NCI-H526 treated with DMSO at 0.1 percent for 48 hours (cell line): ENCODE measurements at places on chromosomes 5 and 9.

DNA sequence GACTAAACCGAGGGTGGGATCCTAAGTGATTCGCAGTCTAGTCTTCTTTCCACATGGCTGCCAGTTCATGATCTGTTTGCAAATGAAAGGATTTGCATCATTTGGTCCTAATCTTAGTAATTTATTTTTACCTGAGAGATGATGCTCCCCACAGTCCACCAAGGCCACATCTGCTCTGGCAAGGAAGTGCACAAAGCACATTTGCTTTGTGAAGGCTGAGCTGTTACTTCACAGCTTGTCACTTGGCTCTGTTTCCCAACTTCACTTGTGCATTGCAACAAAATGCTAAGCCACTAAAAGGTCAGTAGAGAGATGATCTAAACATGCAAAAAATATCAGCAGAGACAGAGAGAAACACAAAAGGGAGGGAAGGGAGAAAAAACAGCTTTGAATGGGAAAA is 128.5 kb upstream of the VLDLR start:
- DNase-seq = peak; percentile 87

GRCh38 chr5:138233280-138233679 is 20.2 kb upstream of the CDC23 start:
- no peak for DNase-seq

DNA sequence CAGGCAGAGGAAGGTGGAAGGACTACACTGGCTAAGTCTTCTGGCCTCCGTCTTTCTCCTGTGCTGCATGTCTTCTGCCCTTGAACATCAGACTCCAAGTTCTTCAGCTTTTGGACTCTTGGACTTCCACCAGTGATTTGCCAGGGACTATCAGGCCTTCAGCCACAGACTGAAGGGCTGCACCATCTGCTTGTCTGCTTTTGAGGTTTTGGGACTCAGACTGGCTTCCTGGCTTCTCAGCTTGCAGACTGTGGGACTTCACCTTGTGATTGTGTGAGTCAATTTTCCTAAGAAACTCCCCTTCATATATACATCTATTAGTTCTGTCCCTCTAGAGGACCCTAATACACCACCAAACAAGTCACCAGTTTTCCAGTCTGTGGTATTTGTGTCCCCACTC is 9.7 kb upstream of the ANKDD1B start:
- DNase-seq = no peak

- no peak for DNase-seq
Measured at GRCh38 chr9:108793573-108793972, 62.2 kb downstream of the ACTL7B start.

DNA sequence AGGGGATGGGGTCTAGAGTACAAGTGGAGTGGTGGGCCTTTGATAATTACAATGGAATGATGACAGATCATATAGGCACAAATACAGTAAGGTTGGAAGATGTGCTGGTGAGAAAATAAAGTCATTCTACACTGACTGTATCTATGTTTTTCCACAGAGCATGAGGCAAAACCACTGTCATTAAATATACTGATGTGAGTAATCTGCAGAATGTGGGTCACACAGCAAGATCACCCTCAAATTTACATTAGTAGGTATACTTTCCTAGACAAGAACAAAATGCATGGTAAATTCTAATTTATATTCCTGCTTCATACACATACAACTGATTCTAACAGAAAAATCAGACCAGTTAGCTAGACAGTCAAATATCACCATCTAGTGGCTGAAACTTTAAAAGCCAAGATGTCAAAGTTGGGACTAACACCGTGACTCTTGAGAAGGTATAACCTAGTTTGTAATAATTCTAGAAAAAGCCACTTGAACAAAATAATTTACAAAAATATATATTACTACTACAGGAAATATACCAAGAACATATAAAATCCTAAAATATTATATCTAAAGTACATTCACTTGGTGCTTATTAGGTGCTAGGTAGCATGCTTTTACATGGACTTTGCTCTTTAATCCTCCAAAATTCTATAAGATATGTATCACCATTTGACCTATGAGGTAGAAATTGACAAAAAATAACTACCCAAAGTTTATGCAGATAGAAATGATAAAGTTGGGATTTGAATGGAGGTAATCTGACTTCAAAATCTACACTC is 19.5 kb downstream of the TTC33 start:
- peak; percentile 43 for DNase-seq

DNA sequence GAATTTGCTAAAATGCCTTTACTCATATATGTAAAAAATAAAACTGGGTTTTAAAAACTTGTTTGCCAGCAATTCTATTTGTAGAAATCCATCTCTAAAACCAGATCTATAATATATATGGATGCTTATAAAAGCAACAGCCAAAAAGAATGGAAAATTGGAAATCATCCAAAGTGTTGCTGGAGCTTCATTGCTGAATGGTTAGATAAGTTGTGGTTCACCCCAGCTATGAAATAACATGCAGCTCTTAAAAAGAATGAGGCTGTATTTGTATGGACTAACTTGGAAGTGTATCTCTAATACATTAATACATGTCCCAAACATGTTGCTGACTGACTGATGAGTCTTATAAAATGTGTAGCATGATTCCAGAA is 76.2 kb downstream of the STK10 start:
- no peak for DNase-seq

DNA sequence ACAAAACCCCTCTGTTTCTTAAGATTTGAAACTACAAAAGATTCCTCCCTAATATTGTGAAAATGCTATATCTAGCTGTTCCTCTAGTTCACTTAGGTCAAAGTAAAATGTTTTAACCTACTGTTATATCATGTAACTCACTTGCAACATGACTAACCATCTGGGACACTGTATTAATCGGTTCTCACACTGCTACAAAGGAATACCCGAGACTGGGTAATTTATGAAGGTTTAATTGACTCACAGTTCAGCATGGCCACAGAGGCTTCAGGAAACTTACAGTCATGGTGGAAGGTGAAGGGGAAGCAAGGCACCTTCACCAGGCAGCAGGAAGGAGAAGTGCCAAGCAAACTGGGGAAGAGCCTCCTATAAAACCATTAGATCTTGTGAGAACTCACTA is 34.7 kb downstream of the DIMT1 start:
- DNase-seq = no peak

DNA sequence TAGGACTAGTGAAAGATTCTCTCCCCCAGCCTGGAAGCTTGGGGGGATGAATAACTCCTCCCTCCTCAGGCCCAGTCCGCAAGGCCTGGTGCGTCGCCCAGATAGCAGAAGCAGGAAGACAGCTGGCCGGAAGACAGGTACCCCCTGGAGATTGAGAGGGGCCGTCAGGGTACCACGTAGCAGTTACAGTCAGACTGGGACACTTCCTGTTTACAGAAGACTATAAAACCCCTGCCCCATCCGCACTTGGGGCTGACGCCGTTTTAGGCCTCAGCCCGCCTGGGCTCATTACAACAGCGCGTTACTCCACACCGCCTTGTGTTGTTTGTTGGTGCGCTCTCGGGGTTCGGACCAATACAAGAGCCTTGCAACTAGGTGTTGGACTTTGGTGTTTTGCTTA is 15.4 kb downstream of the SEMA6A start:
- DNase-seq = no peak

DNA sequence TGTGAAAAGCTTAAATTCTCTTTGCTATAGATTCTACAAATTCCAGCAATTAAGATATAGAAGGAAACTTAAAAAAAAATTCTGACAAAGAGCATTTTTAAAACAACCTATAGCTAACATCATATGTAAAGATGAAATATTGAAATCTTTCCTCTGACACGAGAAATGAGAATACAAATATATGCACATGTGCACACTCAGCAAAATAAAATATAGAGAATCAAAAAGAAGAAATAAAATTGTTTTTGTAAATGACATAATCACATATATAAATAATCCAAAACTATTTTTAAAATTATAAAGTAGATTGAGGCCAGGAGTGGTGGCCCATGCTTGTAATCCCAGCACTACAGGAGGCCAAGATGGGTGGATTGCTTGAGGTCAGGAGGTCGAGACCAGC is 265.1 kb downstream of the IRX2 start:
- DNase-seq = no peak

GRCh38 chr5:76709762-76710161 is 6.2 kb upstream of the F2R start:
- DNase-seq = no peak

- no peak for DNase-seq
Measured at GRCh38 chr5:177540438-177540837, 13.9 kb downstream of the FAM193B start.

DNA sequence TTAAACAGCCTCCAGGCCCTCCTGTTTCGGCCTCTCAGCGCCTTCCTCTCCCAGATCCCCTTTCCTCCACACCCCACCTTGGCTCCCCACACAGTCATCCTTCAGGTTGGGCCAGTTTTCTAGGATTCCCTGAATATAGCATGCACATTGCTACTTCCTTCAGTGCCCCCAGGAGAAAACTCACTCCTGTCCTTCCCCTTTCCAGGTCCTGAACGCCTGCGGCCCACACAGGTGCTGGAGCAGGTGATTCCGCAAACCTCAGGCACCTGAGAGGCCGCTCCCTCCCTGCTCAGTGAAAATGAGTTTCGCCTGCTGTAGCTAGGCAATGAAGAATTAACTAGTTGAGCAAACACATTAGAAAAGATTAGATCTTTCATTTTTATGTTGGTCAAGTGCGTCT is 185.0 kb downstream of the MED10 start:
- DNase-seq = peak; percentile 75

- no peak for DNase-seq
Measured at GRCh38 chr9:131731237-131731636, 8.6 kb downstream of the RAPGEF1 start.

DNA sequence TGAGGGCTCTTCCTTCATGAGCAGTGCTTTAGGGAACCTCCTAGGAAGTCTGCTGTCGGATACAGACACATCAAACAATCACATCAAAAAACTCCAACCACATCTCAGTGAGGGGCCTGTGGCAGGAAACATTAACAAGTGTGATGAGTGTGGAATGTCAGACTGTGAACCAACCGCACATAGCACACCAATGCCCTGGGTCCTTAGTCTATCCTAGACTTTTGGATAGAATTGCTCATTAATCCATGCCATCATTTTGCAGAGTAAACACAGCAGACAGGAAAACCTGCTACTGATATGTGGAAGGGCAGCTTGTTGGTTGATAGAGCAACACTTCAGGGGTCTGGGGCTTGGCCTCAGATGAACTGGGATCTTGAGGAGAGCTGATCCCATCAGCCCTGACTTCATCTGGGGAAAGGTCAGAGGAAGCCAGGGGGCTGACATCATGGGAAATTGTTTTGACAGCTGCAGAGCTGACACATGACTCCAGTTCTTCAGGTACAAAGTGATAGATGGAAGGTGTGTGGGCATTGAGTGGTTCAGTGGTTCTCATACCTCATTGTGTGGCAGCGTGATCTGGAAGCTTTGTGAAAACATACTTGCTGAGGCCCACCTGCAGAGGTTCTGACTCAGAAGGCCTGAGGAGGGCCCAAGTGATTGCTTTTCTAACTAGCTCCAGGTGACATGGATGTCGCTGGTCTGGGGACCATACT is 193.3 kb downstream of the DIRAS2 start:
- no peak for DNase-seq

DNA sequence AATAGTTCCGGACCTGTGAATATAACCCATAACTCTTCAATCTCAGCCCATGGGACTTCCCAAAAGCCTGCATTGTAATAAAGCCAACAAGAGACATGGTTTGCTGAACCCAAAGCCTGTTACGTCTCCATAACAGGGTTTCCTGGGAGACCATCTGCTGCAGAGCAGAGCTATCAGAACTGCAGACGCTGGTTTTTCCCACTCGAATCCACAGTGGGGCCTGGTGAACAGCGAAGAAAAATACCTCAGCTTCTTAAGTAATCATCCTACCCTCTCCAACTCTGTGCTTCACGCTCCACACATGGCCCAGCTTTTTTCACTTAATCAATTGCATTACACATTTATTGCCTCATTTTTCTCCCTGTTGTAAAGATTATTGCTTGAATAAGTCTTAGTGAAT is 409.5 kb upstream of the GRIA1 start:
- DNase-seq = no peak

GRCh38 chr5:118126159-118126558 is 862.2 kb downstream of the DTWD2 start:
- no peak for DNase-seq

DNA sequence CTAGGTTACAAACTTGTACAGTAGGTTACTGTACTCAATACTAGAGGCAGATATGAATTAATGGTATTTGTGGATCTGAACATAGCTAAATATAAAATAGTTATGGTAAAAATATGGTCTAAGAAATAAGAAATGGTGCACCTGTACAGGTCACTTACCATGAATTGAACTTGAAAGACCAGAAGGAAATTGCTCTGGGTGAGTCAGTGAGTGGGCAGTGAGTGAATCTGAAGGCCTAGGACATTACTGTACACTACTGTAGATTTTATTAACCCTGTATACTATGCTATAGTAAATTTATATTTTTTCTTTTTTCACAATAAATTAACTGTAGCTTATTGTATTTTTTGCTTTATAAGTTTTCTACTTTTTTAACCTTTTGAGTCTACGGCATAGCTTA is 1020.4 kb downstream of the CDH18 start:
- no peak for DNase-seq

DNA sequence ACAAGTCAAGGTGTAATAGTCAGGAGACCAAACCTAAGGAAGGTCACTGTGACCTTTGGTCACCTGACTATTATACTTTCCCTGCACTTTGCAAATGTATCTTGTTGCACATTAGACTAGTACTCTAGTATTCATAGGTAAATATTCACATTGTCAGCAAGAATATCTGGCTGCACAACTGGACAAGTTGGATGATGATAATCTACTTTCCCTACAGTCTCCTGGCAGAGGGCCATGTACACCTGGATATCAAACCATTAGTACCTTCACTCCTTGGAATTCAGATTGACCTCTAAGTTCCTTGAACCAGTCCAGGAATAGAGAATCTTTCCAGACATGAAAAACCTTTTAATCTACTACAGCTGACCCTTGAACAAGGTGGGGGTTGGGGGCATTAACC is 344.8 kb downstream of the DEPDC1B start:
- no peak for DNase-seq

DNA sequence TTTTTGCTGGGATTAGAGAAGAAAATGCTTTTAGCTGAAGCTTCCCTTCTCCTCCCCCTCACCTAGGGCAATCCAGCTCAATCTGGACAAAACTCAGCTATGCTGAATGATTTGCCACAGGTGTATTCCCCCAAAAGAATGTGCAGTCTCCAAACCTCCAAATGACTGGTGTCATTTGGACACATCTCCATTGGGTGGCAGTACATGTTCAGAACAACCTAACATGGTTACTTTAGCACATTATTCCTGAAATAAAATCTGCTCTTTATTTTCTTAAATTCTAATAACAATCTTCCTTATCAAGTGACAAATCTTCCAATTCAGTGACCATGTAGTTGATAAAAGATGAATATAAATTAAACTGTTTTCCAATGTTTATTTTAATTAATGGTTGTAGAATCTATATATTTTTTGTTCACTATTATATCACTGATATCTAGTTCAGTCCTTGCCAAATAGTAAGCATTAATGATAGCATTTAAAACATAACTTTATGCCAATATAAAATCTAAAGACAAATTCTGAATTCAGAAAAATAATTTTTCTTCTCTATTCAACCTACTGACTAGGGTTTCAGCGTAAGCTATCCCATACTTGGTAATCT is 61.3 kb upstream of the MOCS2 start:
- DNase-seq = no peak
